NCI-H1105 (cell line): ENCODE measurements at places on chromosomes 12 and 14.
A peak's percentile ranks its signal among the peaks of the same experiment; 100 is the strongest.

- DNase-seq, result no peak
These were observed 120.7 kb downstream of the C12orf75 start for GRCh38 chr12:105451211-105451610.

DNA sequence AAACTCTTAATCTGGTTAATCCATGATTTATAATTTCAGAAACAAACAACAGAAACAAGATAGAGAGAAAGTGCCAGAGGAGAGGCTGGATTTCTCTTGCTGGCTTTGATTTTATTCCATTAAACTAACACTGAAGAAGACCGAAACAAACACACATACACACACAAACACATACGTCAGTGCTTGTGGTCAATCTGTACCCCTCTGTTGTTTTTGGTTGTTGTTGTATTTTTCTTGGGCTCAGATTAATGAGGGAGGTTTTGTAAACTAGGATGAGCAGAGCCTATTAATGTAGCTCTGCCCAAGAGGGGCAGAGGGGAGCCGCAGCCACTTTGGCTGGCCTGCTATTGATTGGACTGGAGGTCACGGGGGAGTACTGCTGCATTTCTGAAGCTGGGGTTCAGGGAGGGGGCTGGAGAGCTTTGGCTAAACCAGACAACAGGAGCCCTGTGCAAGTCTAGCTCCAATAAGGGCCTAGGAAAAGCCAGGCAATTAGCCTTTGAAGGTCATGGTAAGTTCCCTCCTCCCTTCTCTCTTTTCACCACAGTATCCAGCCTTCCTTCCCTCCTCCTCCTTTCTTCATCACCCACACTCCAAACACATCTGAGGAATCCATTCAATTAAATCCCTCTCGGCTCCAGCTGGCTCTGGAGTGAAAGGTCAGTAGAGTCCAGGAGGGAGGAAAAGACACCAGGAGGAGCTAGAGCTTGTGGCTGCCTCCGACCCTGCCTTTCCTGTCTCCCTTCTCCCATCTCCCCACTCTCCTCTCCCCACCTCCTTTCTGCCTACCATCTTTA lies 344.1 kb upstream of the LMO3 start:
- DNase-seq, result no peak

GRCh38 chr12:16165506-16165905 lies 112.0 kb downstream of the SLC15A5 start:
- peak; percentile 39 for DNase-seq

- DNase-seq, result no peak
These were observed 96.1 kb downstream of the ZFC3H1 start for GRCh38 chr12:71567537-71567936.

- DNase-seq, result peak; percentile 91
These were observed 138.8 kb upstream of the MAP1LC3B2 start for GRCh38 chr12:116420227-116420880.
